Activated CD4-positive, alpha-beta T cell treated with anti-CD3 and anti-CD28 coated beads, Interleukin-2, Interleukin-4, amounts not matched to agents 100 ng/mL and 50 ng/mL, durations not matched to agents 16 hours and 8 hours (primary cell): ENCODE measurements at places on chromosomes 7 and 10.

DNA sequence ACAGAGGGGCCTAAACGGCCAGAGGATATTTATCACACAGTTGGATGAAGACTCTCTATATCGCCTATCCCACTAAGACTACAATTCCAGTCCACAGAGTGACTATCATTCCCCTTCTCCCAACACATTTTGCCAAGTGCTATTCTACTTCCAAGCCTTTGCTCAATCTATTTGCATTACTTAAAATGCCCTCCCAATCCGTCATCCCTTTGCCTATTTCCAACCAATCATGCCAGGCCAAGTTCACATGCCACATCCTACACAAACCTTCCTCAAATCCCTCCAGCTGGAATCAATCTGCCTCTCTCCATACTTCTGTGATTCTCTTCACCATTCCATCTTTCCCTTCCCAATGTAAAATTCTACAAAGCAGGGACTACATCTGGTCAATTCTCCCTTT is 38.2 kb downstream of the SMURF1 start:
- DNase-seq, result no peak

DNA sequence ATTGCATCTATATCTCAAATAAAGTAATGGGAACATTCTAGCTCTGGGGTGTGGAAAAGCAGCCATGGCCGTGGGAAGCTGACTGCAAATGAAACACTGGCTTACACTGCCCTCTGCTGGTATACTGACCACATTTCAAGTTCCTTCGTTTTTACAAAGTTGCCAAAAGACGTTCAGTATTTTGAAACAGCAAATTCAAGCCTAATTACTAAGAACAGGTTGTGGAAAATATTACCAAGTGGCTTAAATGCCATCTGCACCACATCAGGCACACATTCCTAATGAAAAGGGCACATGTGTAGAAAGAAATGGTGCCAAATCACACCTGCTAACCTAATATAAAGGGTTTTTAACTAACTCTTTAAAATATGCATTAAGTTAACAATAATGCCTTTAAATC is 83.9 kb downstream of the JAZF1 start:
- DNase-seq, result peak; percentile 60

- DNase-seq, result no peak
These were observed 65.9 kb upstream of the MEOX2 start for GRCh38 chr7:15752377-15752776.

- DNase-seq, result no peak
These were observed 2.8 kb downstream of the HOXA2 start for GRCh38 chr7:27099453-27100370.

GRCh38 chr7:84055904-84056605 is 138.5 kb downstream of the SEMA3A start:
- DNase-seq, result no peak

DNA sequence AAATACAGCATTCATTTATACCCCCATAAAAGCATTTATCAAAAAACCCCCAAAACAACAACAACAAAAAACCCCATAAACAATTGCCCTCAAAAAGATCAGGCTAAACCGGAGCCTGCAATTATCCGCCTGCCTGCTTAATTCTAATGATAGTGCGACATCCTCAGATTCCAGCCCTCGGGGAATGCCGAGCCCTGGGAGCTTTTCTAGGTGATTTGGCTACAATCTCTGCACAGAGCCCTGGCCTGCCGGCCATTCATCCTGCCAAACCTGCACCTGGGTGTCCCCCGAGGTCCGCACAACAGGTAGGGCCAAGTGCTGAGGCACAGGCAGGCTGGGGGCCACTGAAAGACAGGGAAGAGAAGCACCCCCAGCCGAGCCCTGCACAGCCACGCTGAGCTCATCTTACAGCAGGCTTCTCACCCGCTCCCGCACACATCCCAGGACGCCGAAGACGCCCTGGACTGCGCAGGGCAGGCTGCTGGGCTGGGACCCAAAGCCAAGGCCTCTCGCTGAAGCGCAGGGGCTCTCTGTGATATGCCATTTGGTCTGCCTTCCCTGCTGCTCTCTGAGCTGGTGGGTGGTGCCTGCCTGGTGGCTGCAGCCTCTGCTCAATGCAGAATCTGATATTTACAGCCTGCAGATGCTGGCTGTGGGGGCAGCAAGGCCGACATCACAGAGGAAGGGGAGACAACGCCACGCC is 57.5 kb downstream of the CAMK2B start:
- no peak for DNase-seq

GRCh38 chr10:77131214-77131613 is 506.4 kb downstream of the KCNMA1 start:
- DNase-seq, result no peak

DNA sequence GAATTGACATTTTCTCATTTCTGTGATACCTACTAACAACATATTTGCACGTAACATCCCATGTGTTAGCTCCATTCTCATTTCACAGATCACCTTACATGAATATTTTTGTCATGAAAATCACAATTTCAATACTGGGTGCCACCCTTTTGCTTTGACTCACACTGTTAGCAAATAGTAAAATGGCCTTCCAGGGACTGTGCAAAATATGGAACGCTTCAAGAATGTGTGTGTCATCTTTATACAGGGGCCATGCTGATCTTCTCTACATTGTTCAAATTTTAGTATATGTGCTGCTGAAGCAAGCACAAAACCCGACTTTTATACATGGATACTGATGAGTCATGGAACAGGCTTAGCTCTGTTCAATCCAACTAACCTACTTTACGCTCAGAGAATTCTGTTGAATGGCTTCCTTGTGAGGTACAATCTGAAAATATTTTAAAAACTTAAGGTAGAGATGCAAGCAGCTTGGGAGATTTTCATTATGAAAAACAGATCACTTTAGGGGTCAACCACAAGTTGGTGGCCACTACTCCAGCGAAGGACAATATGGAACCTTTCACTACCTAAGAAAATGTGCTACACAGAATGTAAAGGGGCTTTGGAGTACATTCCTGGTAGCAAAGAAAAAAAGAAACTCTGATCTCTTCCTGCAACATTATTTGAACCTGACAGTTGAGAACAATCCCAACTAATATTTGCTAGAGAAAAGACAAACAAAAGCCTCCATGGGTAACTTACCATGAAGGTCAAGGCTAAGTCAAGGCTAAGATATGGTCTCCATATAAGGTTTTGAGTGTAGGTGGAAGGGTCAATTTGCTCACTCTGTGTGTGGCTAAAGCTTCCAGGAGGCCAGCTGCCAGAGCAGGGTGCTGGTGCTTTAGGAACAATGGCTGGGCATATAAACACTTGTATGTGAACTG is 11.9 kb downstream of the ANKRD26 start:
- no peak for DNase-seq

GRCh38 chr7:31371621-31372020 is 31.1 kb upstream of the NEUROD6 start:
- DNase-seq, result no peak
